ENCODE measurements at places on chromosomes 7 and 10.

DNA sequence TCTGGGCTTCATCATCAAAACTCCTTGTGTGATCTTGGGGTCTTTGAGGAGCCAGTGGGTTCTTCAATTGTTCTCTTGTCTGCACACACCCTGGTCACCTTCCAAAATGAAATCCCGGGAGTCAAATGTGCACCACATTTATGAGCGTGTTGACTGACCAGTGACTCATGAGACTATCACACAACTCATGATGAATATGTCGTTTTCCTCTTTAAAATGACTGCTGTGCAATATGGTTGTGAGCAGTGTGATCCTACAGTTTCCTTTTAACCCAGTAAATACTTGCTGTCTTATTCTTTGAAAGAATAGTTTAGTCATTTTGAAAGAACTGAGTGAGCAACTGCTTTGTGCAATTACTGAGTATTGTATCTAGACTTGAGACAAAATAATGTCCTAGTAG is 149.2 kb downstream of the DYNC1I1 start:
- DNase-seq = no peak

GRCh38 chr10:62870866-62871265 is 54.7 kb upstream of the EGR2 start:
- DNase-seq = no peak

DNA sequence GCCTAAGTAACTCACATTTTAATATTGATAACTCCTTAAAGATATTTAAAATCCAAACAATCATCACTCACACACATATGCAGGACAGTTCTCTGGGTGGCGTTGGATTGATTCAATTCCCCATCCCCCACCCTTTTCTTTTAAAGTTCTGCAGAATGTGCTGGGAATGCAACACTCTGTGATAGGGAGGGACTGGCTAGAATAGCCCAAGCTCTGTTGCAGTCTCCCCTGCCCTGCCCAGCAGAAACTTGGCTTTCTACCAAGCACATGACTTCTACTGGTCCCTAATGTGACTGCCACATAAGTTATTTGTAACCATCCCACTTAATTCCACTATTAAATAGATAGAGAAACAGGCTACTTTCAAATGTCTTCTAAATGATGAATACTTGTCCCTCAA is 55.2 kb downstream of the TWIST1 start:
- no peak for DNase-seq

- DNase-seq = no peak
Observed at GRCh38 chr10:57457972-57458512, 809.7 kb downstream of the IPMK start.

DNA sequence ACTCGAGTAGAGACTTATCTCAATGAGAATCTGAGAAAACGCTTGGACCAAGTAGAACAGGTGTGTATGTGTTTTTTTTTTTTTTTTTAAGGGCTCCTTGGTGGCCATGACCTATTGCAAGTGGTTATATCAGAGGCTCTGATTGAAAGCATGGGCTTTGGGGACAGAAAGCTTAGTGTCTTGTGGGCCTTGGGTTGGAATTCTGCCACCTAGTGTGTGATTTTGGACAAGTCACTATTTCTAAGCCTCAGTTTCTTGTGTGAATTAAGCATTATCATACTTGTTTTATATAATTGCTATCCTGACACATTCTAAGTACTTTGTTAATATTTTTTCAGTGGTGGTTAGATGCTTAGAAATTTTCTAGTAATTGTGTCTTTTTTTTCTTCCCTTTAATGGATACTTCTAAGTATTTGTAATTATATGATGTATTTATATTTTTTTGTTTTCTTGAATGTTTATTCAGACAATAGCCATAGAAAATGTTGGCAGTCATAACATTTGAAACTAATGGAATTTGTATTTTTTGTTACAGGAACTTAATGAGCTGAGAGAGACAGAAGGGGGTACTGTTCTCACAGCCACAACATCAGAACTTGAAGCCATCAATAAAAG is 33.1 kb downstream of the SMC3 start:
- no peak for DNase-seq

GRCh38 chr10:132980426-132981172 is 38.2 kb upstream of the CFAP46 start:
- DNase-seq = no peak

DNA sequence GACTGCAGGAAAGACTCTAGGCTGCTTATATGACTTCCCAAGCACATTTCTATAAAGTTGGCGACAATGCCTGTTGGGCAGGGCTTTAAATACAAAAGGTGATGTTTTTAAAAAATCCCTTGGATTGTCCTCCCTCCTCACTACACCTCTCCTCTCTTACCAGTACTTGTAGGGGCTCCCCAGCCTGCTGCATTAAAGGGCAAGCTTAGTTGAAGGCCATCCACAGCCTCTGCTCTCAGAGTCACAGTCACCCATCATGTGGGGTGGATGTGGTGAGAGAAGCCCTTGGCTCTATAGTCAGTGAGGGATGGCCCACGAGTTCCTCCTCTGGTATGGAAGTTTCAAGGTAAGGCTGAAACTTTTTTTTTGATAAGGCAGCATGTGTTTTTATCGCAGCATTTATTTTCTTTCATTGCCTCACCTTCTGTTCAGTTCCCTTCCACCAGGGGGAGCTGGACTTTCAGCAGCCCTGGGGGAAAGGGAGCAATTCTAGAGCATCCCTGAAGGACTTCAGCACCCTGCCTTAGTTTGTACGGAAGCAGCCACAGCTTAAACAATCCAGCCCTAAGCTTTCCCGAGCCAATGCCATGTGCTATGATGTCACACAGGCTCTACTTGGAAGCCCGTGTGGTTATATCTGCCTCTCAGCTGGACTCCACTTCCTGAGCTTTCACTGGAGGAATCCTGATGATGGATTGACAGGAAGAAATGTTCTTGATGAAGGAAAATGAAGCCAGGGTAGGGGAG is 131.9 kb downstream of the CALCR start:
- DNase-seq = peak; percentile 14

GRCh38 chr10:124696446-124697392 is 47.5 kb downstream of the FAM53B start:
- no peak for DNase-seq

GRCh38 chr10:7159517-7159916 is 251.3 kb downstream of the SFMBT2 start:
- DNase-seq = no peak

DNA sequence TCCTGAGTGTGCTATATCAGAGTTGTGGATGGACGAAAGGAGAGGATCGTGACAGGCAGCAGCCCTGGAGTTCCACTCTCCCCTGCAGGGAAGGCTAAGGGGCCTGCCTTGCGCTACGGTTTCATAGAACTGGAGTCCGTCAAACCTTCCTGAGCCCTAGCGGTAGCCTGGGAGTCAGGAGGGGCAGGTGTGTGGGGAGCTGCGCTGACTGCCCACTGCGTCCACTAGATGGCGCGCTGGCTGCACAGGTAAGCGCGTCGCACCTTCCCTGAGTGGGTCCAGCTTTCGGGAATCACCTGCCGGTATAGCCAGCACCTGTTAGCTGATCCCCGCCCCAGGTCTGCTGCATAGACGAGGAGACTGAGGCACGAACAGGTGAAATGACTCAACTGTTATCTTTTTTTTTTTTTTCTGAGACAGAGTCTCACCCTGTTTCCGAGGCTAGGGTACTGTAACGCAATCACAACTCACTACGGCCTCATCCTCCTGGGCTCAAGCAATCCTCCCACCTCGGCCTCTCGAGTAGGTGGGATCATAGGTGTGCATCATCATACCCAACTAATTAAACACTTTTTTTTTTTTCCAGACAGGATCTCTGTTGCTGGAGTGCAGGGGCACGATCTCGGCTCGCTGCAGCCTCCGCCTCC is 20.2 kb upstream of the BAIAP2L1 start:
- DNase-seq = peak; percentile 41

- DNase-seq = no peak
Observed at GRCh38 chr7:132182992-132183391, 393.3 kb downstream of the PLXNA4 start.

DNA sequence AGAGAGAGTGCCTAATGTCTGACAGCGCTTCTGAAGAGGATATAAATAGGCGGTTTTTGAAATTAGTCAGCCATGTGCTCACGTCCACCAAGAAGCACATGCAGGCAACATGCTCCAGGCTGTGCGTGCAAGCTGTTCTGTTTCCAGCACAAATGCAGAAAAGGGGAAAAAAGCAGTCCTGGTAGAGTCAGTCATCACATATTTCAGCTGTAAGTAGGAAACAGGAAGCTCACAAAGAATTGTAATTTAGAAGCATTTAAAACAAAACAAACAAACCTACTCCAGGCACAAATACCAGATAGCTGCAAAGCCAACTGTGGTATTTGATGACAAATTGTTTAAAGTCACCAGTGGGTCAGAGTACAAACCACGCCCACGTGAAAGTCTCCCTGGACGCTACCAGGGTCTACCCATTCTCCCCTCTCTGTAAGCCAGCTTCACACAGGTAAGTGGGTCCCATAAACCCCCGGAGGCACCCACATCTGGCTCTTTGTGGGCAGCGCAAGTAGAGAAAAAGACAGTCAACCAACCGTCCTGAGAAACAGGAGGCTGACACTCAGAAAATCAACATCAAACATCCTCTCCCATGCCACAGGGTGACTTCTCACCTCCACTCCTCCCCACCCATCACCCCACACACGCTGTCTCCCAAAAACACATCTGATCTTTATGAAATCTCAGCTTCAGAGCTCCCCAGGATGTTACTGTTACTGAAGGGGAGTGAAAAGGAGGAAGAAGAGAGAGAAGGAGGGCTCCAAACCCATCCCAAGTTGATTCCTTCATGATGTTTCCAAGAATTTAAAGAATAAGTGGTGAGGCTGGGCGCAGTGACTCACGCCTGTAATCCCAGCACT is 186.4 kb downstream of the FAM107B start:
- no peak for DNase-seq

- no peak for DNase-seq
Observed at GRCh38 chr10:116124777-116125176, 148.2 kb downstream of the GFRA1 start.

DNA sequence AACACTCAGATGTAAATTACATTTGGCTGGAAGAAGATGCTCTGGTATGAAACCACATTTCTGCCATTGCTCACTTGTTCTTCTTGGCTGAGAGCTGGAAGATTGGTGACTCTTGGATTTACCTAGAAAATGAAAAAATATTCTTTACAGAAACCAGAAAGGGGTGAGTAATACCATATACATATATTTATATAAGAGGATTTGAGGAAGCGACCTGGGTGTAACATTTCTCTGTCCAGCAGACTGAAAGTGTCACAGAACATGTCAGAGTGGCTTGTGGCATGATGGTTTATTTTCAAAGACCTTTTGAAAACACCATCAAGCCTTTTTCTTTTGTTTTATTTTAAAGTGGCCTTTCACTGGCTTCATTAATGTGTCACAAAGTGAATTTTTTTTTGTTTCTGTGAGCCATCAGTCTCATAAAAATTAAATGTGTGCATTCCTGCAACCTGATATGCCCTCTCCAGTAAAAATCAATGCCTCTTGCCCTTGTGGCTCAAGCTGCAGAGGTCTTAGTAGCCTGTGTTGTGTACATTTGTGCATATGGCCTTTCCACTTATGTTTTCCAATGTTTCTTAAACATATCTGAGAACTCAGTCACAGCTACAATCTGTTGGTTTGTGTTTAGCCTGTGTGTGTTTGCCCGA is 23.5 kb downstream of the CREB5 start:
- no peak for DNase-seq

- no peak for DNase-seq
Observed at GRCh38 chr10:117143103-117143823, 5.2 kb upstream of the VAX1 start.
